HFFc6 (cell line): ENCODE measurements at places on chromosomes 5 and 9.
A peak's percentile ranks its signal among the peaks of the same experiment; 100 is the strongest.

- DNase-seq, result peak; percentile 45
Observed at GRCh38 chr5:56269216-56269927, 36.2 kb upstream of the ANKRD55 start.

DNA sequence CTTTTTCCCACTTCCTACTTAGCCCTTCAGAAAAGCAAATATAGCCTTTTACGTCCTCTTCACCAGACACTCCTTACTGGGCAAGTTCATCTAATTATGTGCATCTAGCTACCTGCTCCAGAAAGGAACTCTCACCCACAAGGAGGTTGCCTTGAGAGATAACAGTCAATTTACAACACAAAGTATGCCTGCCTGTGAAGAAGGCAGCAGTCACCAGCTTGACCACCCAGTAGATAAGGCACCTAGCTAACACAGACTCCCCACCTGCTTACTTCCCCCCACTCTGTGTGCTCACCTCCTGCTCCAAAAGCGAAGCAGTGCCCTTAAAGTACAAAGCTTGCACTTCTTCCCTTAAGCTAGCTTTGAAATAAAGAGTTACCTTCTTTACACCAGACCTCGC, 111.7 kb upstream of the MRPS30 start:
- DNase-seq, result no peak

DNA sequence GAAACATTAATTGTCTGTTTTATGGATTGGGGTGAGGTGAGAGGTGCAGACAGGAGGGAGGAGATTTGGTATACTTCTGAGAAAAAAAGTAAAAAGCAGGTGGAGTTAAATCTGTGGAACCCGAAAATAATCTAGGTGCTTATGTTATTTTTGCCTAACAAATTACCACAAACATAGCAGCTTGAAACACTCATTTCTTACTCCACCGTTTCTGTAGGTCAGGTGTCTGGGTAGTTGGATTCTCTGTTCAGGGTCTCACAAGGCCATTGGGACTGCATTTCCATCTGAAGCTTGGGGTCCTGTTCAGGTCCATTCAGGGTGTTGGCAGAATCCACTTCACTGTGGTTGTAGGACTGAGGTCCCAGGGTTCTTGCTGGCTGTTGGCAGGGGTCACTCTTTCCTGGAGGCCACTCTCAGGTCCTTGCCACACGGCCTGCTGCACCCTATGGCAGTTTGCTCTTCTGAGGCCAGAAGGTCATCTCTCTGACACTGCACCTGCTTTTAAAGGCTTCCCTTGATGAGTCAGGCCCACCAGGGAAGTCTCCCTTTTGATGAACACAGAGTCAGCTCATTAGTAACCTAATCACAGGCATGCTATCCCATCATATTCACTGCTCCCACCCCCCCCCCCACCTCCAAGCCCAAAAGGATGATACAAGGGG, 82.2 kb downstream of the TRIO start:
- DNase-seq, result no peak

GRCh38 chr9:133458643-133459312, 1.0 kb upstream of the CACFD1 start:
- DNase-seq, result no peak

GRCh38 chr5:83404182-83404716, 67.3 kb upstream of the VCAN start:
- DNase-seq, result no peak
